ENCODE measurements at places on chromosomes 6 and 20. TPM values are rescaled to one million over a fixed set of nuclear protein-coding genes. Genes with fewer than 3 reads are reported as not detected.

GRCh38 chr6:5190507-5190906 lies 70.2 kb downstream of the LYRM4 start:
- DNase-seq: no peak

GRCh38 chr6:81820980-81821379 lies 68.5 kb upstream of the TENT5A start:
- no peak for DNase-seq

DNA sequence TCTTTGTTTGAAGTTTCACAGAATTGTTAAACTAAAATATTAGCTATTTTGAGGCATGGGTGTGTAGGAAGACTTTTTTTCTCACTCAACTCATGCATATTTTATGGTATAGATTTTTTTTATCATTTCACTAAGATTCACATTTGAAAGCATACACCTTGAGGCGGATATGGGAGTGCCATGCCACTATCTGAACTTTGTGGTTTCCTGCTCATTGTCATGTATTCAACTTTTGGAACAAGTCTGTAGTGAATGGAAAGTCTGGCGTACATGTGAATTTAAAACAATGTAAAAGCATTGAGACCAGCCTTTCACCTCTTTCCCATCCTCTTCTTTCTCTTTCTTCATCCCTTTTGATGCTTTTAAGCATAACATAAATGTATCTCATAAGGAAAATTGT lies 147.9 kb downstream of the TPBG start:
- DNase-seq: no peak

DNA sequence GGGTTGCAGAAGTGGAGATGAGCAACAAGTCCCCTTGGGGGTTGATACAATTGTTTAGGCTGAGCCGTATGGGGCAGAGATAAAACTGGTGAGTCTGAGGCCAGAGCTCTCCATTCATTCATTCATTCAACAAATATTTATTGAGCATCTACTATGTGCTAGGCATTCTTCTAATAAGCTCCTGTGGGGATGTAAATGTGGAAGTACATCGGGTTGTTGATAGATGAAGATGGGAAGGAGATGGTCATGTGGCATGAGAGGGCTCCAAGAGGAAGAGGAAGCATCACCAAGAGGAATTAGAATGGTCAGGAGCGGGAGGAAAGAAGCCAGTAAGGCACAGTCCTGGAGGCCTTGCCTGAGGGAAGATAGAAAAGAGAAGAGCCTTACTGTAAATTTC lies 98.7 kb upstream of the MLN start:
- DNase-seq: no peak

- DNase-seq: no peak
Measured at GRCh38 chr20:46900086-46900485, 5.4 kb downstream of the EYA2 start.

- no peak for DNase-seq
Measured at GRCh38 chr6:29531668-29532067, 27.9 kb downstream of the UBD start.

DNA sequence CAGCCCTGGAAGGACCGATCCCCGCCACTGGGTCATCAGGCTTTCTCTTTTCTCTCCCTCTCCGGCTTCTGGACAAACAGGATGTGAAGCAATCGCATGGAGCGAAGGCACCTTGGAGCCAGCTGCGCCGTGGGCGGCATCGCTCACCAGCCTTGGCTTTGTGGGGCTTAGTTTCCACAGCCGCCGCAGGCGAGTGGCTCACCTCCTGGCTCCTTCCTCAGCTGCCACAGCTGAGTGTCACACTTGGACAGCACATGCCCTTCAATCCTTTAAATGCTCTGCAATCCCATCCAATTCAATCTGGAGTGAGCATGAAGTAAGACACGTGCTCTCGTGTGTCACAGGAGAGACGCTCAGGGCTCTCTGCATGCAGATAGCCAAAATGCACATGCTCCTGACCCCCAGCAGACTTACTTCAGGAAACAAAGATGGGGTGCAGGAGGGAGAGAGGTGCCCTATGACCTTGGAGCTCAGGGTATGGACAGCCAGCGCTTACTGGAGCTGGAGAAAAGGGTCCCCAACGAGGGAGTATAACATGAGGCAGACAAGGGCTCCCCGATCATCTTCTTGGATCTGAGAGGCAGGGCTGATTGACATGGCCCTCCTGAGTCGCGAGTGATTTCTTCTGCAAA lies 70.9 kb downstream of the BMP7 start:
- DNase-seq: no peak

DNA sequence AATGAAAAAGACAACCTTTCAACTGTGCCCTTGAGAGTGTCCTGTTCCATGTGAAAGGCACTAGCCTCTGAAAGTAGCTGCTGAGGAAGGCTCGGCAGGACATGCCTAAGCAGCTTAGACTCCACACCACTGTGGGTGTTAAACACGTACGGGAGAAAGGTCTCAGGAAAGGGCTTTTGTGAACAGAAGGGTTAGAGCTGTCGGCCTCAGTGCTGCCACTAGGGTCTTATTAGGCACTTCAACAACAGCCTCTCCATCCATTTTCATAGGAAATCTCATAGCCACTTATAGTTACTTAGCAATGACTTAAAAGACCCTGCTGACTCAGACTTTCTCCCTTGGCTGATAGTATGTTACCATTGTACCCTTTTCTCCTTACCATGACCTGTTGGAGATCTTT lies 662.8 kb downstream of the TBC1D32 start:
- no peak for DNase-seq

ARMC2 gene
- total RNA-seq: 23.0 TPM

All from upper lobe of left lung (tissue), 6 donors.